Activated CD8-positive, alpha-beta T cell treated with anti-CD3 and anti-CD28 coated beads for 36 hours (primary cell): ENCODE measurements at places on chromosomes 13 and 19. TPM values are rescaled to one million over a fixed set of nuclear protein-coding genes. Genes with fewer than 3 reads are reported as not detected.
A peak's percentile ranks its signal among the peaks of the same experiment; 100 is the strongest.

Gene ITGBL1
- total RNA-seq = not detected

- no peak overlapping the region for H3K4me3 ChIP-seq
- H3K36me3 ChIP-seq = no peaks in the 10 kb centered on the region
- peaks cover 13% of the 10 kb centered on the region for H3K4me1 ChIP-seq
Observed at GRCh38 chr19:7743425-7743841, 3.9 kb downstream of the CD209 start.

DNA sequence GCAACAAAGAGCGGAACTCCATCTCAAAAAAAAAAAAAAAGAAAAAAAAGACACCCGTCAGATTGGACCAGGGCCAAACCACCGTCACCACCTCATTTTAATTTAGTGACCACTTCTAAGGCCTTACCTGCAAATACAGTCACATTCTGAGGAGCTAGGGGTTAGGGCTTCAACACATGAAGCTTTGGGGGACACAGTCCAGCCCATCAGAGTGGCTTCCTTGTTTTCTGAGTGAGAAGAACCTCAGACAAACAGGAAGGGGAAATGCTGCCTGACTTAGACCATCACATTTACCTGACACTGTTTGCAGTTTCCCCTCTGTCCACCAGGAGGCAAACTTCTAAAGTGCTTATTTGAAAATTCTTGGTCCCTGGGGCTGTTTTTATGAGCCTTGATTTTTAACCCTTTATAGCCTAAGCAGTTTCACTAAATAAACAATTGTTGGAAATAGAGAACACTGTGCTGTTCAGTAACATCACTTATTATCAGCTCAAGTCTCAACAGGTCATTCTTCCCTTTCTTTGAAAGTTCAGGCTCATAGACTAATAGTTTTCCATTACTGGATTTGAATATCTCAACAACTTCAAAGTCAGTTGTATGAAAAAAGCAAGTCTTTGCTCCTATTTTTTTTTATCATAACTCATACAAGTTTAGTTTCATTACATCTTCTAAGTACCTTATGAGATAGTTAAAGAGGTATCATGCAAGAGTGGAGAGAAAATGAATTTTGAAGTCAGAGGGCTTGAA lies 74.9 kb upstream of the WASF3 start:
- no peak overlapping the region for H3K4me3 ChIP-seq
- no peaks in the 10 kb centered on the region for H3K27me3 ChIP-seq
- no peak overlapping the region for H3K27ac ChIP-seq
- H3K4me1 ChIP-seq = peaks cover 11% of the 10 kb centered on the region
- no peaks in the 10 kb centered on the region for H3K36me3 ChIP-seq

Gene ARGLU1
- 91.8 TPM for total RNA-seq

Gene NLRP7
- not detected for total RNA-seq

Gene ZNF541
- 0.29 TPM for total RNA-seq

DNA sequence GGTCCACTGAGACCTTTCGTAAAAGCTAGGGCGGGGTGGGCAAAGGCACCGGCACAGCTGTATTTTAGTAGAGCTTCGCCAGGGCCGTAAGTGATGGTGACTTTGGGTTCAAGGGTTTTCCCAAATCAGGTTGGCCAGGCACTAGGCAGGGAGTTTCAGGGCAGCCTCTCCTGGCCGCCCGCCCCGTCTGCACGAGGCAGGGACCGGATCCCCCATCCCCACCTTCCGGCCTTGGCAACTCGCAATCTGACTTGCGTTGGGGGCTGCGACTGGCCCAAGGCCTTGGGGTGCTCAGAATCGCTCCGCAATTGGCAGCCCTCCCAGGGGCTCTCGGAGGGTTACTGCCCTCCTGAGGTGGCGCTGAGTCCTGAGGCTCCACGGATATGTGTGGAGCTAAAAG lies 4.1 kb upstream of the ZIC5 start:
- H3K27ac ChIP-seq = no peak overlapping the region
- peaks cover 10% of the 10 kb centered on the region for H3K4me1 ChIP-seq
- peaks cover 2% of the 10 kb centered on the region for H3K36me3 ChIP-seq

Gene ZNF614
- 13.3 TPM for total RNA-seq

- H3K27ac ChIP-seq = no peak overlapping the region
- peaks cover 6% of the 10 kb centered on the region for H3K27me3 ChIP-seq
- no peak for DNase-seq
Observed at GRCh38 chr13:46822551-46822950, 25.6 kb upstream of the ESD start.

DNA sequence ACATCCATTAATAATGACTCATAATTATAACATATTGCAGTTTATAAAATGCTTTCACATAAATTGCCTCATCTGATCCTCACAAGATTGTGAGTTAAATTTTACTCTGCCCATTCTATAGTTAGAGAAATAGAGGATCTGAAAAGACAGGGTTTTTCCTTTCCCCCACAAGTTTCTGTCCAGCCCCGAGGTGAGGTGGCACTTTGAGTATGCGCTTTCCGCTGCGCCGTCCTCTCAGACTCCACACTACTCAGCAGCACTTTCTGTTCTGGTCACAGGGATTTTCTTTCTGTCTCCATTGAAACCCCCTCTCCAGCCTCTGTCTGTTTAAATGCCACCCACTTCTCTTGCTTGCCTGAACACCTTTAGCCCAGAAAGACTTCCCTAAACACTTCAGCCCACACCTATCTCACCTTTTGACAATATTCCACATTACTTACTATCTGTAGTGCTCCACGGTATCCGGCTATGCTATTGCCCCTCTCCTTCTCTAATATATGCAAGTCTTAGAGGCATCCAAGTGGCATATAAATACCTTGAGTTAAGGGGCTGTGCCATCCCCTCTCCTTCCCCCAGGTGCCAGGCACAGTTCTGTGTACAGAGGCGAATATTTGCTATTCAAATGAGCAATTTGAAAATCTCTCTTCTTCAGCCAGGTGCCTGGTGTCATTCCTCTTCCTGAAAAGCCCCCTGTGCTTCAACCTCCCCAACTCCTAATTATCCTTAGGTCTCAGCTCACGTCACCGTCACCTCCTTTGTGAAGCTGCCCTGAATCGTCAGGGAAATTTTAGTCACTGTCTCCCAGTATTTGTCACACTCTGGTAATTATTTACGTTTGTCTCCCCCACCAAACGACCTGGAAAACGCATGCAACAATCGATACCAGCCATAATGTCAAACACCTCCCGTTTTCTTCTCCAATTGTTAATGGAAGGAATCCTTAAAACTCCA lies 268.7 kb downstream of the NHLRC3 start:
- H3K27ac ChIP-seq = no peak overlapping the region
- H3K4me3 ChIP-seq = no peak overlapping the region
- DNase-seq = peak; percentile 26

Gene ZNF729
- total RNA-seq = not detected

Gene GJA3
- 0.32 TPM for total RNA-seq

DNA sequence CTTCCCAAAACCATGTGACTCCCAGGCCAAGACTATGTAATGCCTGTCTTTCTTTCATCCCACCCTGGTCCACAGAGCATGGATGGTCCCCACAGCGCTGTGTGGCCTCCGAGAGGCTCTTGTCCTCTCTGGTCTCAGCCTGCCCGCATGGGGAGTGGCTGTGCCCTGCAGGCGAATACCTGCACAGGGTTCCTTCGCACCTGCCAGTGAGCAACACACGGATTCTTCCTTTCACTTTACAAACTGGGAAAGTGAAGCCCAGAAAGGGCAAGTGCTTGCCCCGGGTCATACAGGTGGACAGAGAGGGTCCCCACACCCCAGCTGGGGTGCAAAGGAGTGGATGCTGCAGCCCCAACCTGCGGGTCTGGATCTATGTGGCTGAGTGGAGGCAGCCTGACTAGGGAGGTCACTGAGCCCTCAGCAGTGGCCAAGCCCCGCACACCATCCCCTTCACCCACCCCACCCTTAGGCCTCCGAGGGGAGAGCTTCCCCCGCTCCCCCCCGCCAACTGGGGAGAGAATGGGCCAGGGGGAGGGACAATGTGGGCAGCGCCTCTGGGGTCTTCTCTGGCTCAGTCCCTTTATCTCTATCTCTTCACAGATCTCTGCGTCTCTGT lies 747 bp upstream of the MARK4 start:
- peak overlapping the region; percentile 68 for H3K4me3 ChIP-seq
- DNase-seq = no peak
- H3K27ac ChIP-seq = peak overlapping the region; percentile 32
- no peaks in the 10 kb centered on the region for H3K36me3 ChIP-seq

GRCh38 chr13:102974317-102975087 lies 91.7 kb downstream of the SLC10A2 start:
- H3K27me3 ChIP-seq = peaks cover 3% of the 10 kb centered on the region
- DNase-seq = no peak
- H3K27ac ChIP-seq = no peak overlapping the region
- no peak overlapping the region for H3K4me3 ChIP-seq

- no peak overlapping the region for H3K27ac ChIP-seq
- H3K4me1 ChIP-seq = peaks cover 63% of the 10 kb centered on the region
- no peak overlapping the region for H3K4me3 ChIP-seq
- no peak for DNase-seq
Observed at GRCh38 chr13:97254816-97255215, 32.7 kb downstream of the MBNL2 start.

DNA sequence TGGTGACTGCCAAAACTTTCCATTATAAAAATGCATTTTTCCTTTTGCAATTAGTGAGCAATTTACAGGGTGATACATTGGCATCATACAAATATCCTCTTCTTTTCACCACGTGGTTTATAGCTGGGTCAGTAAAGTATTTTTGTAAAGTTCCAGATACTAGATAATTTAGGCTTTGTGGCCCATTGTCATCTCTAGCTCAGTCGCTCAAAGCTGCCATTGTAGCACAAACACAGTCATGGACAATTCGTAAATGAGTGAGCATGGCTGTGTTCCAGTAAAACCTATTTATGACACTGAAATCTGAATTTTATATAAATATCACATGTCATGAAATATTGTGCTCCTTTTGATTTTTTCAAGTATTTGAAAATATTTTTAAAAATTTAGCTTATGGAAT lies 162.9 kb downstream of the USP12 start:
- H3K4me1 ChIP-seq = peaks cover 8% of the 10 kb centered on the region
- H3K27me3 ChIP-seq = peaks cover 38% of the 10 kb centered on the region
- H3K36me3 ChIP-seq = no peaks in the 10 kb centered on the region
- H3K4me3 ChIP-seq = no peak overlapping the region
- no peak for DNase-seq

GRCh38 chr13:24271601-24272451 lies 37.6 kb upstream of the C1QTNF9 start:
- H3K27ac ChIP-seq = peak overlapping the region; percentile 98
- DNase-seq = peak; percentile 78
- H3K27me3 ChIP-seq = no peaks in the 10 kb centered on the region
- peaks cover 28% of the 10 kb centered on the region for H3K36me3 ChIP-seq

- no peaks in the 10 kb centered on the region for H3K27me3 ChIP-seq
- H3K4me3 ChIP-seq = peak overlapping the region; percentile 83
- H3K27ac ChIP-seq = peak overlapping the region; percentile 82
Observed at GRCh38 chr13:26255115-26255514, 1.2 kb downstream of the CDK8 start.

GRCh38 chr19:5339950-5340636 lies 519 bp downstream of the PTPRS start:
- H3K36me3 ChIP-seq = no peaks in the 10 kb centered on the region
- H3K4me3 ChIP-seq = peak overlapping the region; percentile 38
- no peak for DNase-seq
- peaks cover 42% of the 10 kb centered on the region for H3K27me3 ChIP-seq
- H3K4me1 ChIP-seq = peaks cover 10% of the 10 kb centered on the region

DNA sequence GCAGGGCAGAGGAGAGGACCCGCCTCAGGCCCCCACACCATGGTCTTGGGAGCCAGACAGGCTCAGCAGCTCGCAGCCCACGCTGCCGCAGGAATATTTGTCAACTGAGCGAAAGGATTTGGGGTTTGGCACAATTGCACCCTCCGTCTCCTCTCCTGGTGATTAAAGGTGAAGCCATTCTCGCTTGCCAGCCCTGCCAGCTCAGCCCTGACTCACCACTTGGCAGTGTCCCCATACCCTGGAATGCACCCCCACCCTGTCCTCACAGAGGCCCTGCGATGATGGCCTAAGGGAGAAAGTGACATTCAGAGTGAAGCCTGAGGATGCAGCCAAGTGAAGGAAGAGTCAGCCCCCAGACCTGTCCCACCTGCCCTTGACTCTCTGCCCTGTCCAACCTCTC lies 18.8 kb downstream of the CYTH2 start:
- peaks cover 21% of the 10 kb centered on the region for H3K4me1 ChIP-seq
- no peak overlapping the region for H3K27ac ChIP-seq
- H3K4me3 ChIP-seq = no peak overlapping the region
- H3K36me3 ChIP-seq = no peaks in the 10 kb centered on the region

GRCh38 chr19:3276341-3276799 lies 51.9 kb downstream of the CELF5 start:
- no peak overlapping the region for H3K27ac ChIP-seq
- peaks cover 6% of the 10 kb centered on the region for H3K27me3 ChIP-seq
- peak; percentile 69 for DNase-seq
- H3K36me3 ChIP-seq = no peaks in the 10 kb centered on the region
- peak overlapping the region; percentile 43 for H3K4me3 ChIP-seq

Gene RNF113B
- total RNA-seq = not detected

DNA sequence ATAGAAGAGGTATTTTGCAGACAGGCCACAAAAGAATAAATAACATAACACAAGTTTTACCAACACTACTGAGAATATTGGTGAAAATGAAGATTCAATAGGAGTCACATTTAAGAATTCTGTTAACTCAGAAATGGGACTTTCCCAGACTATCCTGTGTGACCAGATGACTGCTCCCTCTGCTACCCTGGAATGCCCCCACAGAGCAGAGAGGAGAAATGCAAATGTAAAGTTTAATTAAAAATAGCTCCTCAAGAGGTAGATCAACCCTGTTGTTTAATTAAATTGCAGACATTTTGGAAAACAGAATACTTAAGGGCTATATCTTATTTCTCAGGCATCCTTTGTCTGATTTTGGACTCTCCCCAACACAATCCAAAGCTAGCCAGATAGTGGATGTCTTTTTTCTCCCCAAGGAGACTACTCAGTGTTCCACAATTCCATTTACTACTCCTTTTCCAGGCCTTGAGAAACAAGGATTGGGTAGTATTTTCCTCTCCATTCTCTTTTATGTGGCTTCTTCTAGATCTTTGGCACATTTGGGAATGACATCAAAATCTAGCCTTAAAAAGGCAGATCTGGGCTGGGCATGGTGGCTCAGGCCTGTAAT lies 104.7 kb upstream of the TSC22D1 start:
- peaks cover 5% of the 10 kb centered on the region for H3K4me1 ChIP-seq
- no peak for DNase-seq
- H3K36me3 ChIP-seq = no peaks in the 10 kb centered on the region
- no peak overlapping the region for H3K4me3 ChIP-seq
- no peaks in the 10 kb centered on the region for H3K27me3 ChIP-seq

DNA sequence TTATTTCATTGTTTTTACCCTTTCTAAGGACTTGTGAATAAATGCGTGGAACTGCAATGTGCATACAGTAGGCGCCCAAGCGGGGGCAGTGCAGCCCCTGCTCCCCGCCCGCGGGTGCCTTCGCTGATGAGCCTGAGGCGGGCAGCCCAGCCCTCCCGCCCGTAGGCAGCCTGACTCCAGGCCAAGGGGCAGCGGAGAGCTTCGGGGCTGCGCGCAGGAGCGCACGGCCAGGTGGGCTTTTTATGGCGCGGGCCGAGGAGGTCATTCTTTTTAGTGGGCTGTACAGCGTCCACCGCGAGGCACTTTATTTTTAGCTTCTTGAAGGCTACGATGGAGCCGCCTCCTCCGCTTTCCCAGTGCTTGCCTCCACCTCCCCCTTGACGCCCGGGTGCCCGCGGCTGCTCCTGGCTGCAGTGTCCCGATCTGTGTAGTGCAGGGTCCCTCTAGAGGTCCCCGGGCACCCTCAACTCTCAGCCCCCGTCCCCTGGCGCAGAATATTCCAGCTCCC lies 60.5 kb downstream of the CCNE1 start:
- H3K27ac ChIP-seq = no peak overlapping the region
- H3K4me1 ChIP-seq = peaks cover 10% of the 10 kb centered on the region
- peaks cover 13% of the 10 kb centered on the region for H3K27me3 ChIP-seq
- H3K4me3 ChIP-seq = peak overlapping the region; percentile 59

- H3K4me3 ChIP-seq = no peak overlapping the region
- DNase-seq = peak; percentile 31
- H3K4me1 ChIP-seq = peaks cover 3% of the 10 kb centered on the region
Observed at GRCh38 chr13:26601669-26602068, 44.2 kb downstream of the WASF3 start.
